ENCODE measurements at places on chromosomes 6 and 20.

DNA sequence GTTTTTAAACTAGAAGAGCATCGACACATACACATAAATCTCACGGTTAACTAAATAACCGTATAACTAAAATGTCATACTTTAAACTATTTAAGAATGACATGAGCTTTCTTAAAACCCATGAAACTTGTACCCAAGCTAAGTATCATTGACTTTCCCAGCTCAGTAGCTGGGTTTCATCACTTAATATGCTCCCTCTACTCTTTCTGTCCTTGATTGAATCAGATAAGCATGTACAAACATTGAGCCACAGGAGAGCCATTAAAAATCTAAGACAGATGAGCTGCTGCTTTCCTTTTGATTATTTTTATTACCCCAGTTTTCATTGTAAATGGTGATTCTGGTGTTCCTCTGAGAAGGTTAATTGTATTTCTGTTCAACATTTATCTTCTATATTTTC, 115.8 kb downstream of the FOXO3 start:
- DNase-seq = no peak

GRCh38 chr6:31901415-31901952, 402 bp downstream of the ZBTB12 start:
- DNase-seq = peak; percentile 64

GRCh38 chr6:43013097-43013842, 476 bp downstream of the MEA1 start:
- peak; percentile 26 for DNase-seq

GRCh38 chr6:147715035-147715434, 206.5 kb downstream of the SAMD5 start:
- DNase-seq = no peak

DNA sequence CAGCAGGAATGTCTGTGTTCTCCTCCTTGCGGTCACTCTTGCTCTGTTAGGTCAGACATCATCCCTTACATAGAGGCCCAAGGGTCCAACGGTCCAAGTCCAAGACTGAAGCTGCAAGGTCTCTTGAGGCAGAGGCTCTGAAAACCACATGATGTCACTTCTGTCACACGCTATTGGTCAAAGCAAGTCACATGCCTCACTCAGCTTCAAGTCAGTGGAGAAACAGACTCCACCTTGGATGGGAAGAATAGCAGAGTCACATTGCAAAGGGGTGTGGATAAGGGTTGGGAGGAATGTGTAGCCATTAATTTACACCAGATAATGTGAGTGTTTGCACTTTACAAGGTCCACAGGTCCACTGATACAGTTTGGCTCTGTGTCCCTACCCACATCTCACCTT, 17.5 kb downstream of the SLC52A3 start:
- DNase-seq = no peak

GRCh38 chr20:33250666-33251065, 14.9 kb downstream of the BPIFA1 start:
- no peak for DNase-seq

GRCh38 chr6:338815-339262, 46.6 kb downstream of the DUSP22 start:
- DNase-seq = no peak

DNA sequence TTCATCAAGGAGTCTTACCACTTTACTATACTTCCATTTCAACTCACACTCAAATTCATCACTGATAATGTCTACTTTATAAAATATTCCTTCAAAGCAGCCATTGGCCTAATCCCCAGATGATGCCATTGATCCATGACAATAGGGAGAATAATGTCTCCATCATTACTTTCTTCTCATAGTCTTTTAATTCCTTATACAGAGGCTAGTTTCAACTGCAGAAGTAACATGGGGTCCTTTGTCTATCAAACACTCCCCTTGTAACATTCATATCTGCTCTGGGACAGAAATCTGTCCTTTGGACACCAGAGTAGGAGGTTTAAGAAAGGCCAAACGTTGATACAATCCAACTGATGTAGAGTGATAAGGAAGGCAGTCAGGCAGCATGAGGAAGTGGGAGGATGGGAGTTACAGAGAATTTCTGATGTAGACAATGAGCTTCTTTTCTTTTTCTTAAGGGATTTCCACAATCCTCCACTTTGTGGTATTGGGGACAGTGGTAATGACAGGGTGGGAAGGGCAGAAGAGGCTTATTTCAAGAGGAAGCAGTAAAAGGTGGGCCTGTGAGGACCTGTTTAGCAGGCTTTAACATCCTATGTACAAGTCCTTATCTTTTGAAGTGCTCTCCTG, 18.9 kb upstream of the HLA-DOA start:
- DNase-seq = no peak

Measured in iris pigment epithelial cell (primary cell).